ENCODE measurements at places on chromosomes 7 and 10. TPM values are rescaled to one million over a fixed set of nuclear protein-coding genes. Genes with fewer than 3 reads are reported as not detected.

CDHR1 gene
- total RNA-seq: 0.13 TPM

FAM25C gene
- 1.7 TPM for total RNA-seq

MINDY3 gene
- total RNA-seq: 15.0 TPM

IDI2 gene
- total RNA-seq: not detected

All from A549 treated with dexamethasone at 1 μM for 4 hours (cell line).